ENCODE measurements at places on chromosomes 2 and 18.

DNA sequence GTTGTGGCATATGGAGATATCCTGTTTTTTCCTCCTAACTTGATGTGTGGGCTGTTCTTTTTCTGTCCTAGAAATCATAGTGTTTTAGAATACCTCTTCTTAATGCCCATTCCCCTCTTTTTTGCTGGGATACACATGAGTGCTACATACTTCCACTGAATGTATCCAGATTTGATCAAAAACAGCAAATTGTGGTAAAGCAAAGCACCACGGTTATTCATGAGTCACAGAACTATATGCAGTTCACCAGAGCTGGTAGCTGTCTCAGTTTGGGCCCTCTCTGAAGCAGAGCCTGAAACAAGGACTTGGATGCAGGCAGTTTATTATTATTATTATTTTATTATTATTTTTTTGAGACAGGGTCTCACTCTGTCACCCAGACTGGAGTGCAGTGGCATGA lies 69.9 kb upstream of the CTLA4 start:
- DNase-seq = no peak

- DNase-seq = no peak
Measured at GRCh38 chr2:12486205-12487118, 230.3 kb upstream of the TRIB2 start.

GRCh38 chr2:102345329-102345920 lies 10.2 kb upstream of the IL18R1 start:
- no peak for DNase-seq

GRCh38 chr2:237540823-237541222 lies 25.6 kb upstream of the PRLH start:
- no peak for DNase-seq

- no peak for DNase-seq
Measured at GRCh38 chr2:18396329-18397010, 164.0 kb downstream of the RDH14 start.

DNA sequence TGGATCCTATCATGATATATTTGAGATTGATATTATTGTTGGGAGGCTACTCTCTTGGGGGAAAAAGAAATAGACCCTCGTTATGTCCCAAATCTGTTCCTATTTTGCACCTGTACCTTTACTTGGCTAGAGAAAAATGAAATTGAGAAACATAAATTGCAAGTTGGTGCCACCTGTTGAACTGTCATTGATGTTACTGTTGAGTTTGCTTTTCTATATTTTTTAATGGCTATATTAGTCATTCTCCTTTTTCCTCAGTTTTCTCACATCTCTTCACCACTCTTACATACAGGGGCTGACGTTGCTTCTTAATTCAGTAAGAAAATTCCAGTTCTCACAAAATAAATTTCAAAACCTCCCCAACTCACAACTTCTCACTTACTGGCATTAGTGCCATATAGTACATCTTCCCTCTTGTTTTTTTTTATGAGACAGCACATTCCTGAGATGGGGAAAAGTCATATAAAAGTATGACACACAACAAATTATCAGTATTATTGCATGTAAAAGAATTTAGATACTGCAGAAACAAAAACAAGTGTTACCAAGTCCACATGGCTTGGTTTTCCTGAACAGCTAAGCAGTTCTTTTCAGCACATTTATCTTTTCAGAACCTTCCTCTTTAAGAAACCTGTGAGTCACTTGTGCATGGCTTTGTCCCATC lies 348.3 kb upstream of the DSEL start:
- no peak for DNase-seq
